ENCODE measurements at places on chromosomes 6 and 20.

- DNase-seq = no peak
Observed at GRCh38 chr6:62528894-62529526, 243.0 kb upstream of the KHDRBS2 start.

DNA sequence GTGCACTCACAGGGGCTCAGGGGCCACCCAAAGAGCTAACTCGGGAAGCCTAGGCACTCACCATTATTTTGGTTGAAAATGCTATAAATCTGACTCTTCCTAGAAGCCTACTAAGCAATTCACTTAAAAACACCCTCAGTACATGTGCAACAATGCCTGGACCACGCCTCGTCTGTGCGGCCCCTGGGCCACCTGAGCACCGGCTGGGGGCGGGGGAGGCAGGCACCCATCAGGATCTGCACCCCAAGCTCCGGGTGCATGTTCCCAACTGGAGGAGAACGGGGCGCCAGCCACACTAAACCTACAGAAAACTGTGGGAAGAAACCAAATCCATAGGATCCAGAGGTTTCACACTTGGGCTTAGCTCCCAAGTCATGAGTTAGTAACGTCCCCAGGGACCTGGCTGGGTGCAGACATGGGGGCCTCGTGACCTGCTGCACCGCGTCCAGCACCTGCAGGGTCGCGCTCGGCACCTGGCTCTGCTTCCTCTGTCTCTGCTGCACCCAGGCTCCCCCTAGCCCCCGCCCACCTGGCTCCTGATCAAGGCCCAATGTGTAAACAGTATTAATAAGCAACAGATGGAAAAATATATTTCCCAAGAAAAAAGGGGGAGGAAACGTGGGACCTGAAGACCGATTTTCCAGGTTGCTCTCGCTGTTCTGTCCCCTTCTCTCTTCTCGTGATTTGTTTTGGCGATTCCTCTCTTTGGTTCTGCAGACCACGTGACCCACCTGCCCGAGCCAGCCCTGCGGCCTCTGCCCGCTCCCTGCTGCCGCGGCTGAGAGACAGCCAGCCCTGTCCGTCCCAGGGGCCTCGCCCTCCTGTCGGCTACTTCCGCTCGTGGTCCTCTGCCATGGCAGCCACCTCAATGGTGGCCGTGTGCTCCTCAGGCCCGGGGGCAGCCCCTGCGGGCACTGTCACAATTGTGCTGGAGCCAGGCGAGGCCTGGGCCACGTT, 15.5 kb upstream of the HELZ2 start:
- DNase-seq = no peak

GRCh38 chr20:59643615-59644061, 39.3 kb downstream of the PHACTR3 start:
- no peak for DNase-seq

DNA sequence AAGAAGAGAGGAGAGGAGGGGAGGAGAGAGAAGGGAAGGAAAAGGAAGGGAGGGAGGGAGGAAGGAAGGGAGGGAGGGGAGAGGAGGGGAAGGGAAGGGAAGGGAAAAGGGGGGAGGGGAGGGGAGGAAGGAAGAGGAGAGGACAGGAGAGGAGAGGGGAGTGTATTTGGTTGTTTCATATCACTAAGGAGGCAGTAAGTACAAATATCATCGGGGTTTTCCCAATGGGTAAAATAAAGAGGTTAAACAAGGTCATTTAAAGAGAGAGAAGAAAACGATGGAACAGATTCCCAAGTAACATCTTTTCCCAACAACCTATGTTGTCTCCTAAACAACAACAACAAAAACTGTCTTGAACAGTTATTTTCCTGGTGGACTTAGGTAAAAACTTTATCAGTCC, 43.6 kb downstream of the MBOAT1 start:
- no peak for DNase-seq

GRCh38 chr6:117818449-117818848, 88.6 kb upstream of the SLC35F1 start:
- DNase-seq = no peak

GRCh38 chr20:54419531-54419930, 55.9 kb upstream of the DOK5 start:
- no peak for DNase-seq

- DNase-seq = no peak
Observed at GRCh38 chr20:20224806-20225205, 143.1 kb upstream of the INSM1 start.

GRCh38 chr6:46279874-46280273, 109.1 kb upstream of the ENPP5 start:
- DNase-seq = no peak

GRCh38 chr6:126380072-126380583, 40.2 kb downstream of the CENPW start:
- no peak for DNase-seq

- DNase-seq = peak; percentile 48
Observed at GRCh38 chr6:73382462-73383113, 12.0 kb upstream of the DDX43 start.

GRCh38 chr6:119174085-119174445, 95.6 kb upstream of the FAM184A start:
- DNase-seq = no peak

DNA sequence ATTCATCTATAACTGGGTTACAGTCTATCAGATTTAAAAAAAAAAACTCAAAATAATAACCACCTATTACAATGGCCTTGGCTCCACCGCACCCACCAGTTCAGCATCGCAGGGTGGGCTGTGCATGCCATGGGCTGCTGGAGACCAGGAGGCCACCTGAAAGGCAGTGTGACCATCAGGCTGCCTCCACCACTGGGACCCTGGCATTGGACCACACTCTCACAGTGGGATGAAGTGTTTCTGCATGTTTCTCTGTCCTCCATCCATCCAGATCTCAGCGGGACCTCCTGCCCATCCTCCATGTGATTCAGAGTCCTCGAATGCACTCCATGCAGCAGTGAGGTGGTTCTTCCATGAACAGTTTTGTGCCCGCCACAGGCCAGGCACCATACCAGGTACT, 206.1 kb upstream of the CST7 start:
- no peak for DNase-seq

DNA sequence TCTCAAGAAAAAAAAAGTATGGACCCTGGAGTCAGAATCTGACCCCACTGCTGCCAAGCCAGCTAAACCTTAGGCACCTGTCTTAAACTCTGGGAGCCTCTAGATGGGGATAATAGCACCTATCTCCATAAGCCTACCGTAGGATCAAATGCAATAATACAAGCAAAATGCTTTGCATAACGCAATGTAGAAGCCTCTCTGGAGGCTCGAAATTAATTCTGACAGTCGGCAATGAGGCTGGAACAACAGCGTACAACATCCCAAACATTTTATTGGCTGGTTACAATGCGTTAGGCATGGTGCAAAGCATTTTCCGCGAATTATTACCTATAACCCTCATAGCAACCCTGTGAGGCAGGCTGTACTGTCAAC, 521 bp downstream of the CDK5RAP1 start:
- no peak for DNase-seq

All from Daoy (cell line).